ENCODE measurements at places on chromosomes 7 and 10. TPM values are rescaled to one million over a fixed set of nuclear protein-coding genes. Genes with fewer than 3 reads are reported as not detected.

Gene HNRNPA2B1
- total RNA-seq, result 180 TPM

Gene HTR7
- total RNA-seq, result 0.32 TPM

Gene ZNF239
- total RNA-seq, result 0.91 TPM

Gene TMEM139
- total RNA-seq, result 0.61 TPM

Gene AKR1C4
- not detected for total RNA-seq

Gene CXCL12
- total RNA-seq, result 0.46 TPM

Gene PRKAR2B
- total RNA-seq, result 33.5 TPM

Gene XRCC2
- 4.4 TPM for total RNA-seq

Gene IDI2
- not detected for total RNA-seq

Gene ARHGEF5
- total RNA-seq, result 0.76 TPM

Gene ZNF716
- total RNA-seq, result not detected

Gene NFE2L3
- total RNA-seq, result 82.5 TPM

Gene RTKN2
- total RNA-seq, result 1.3 TPM

Gene OR2A5
- not detected for total RNA-seq

Gene ZEB1
- 86.7 TPM for total RNA-seq

Gene MSRB2
- 11.0 TPM for total RNA-seq

Gene GRB10
- total RNA-seq, result 99.7 TPM

Gene ACSM6
- not detected for total RNA-seq

Gene A1CF
- not detected for total RNA-seq

Gene TYW1B
- total RNA-seq, result 2.1 TPM

Gene SEMA4G
- total RNA-seq, result 0.30 TPM

Gene OR6B1
- not detected for total RNA-seq

Gene ASB13
- total RNA-seq, result 6.5 TPM

Gene SORCS3
- total RNA-seq, result not detected

Gene DGKI
- total RNA-seq, result 0.15 TPM

Gene SFXN3
- 51.3 TPM for total RNA-seq

Gene FGFR2
- total RNA-seq, result 0.32 TPM

Gene PHYHIPL
- total RNA-seq, result not detected

Gene SLC39A12
- not detected for total RNA-seq

Gene GNAT3
- not detected for total RNA-seq

Gene LIPM
- total RNA-seq, result not detected

Gene PDGFA
- 91.9 TPM for total RNA-seq

Gene SLC25A28
- 30.7 TPM for total RNA-seq

Gene ITPRID1
- not detected for total RNA-seq

Gene DOCK1
- total RNA-seq, result 82.7 TPM

Gene DNA2
- 15.2 TPM for total RNA-seq

Gene ANLN
- total RNA-seq, result 52.9 TPM

Gene FEZF1
- not detected for total RNA-seq

Gene SPDYE5
- total RNA-seq, result not detected

Gene MINDY4
- 3.8 TPM for total RNA-seq

Gene OR2A12
- not detected for total RNA-seq

Gene MKLN1
- total RNA-seq, result 17.2 TPM

Gene ITGB8
- 1.9 TPM for total RNA-seq

Gene RABGEF1
- 17.2 TPM for total RNA-seq

Gene SH2D4B
- 0.30 TPM for total RNA-seq

Gene ACHE
- total RNA-seq, result 0.15 TPM

Gene GOLGA7B
- not detected for total RNA-seq

Gene CD36
- 0.15 TPM for total RNA-seq

Gene WDR86
- not detected for total RNA-seq

Gene SLC13A1
- total RNA-seq, result not detected

Gene GPR26
- total RNA-seq, result not detected

Gene NKX2-3
- total RNA-seq, result 5.2 TPM

Gene CDC14C
- not detected for total RNA-seq

Gene BLNK
- total RNA-seq, result not detected

Gene GHRHR
- not detected for total RNA-seq
